BJ (cell line): ENCODE measurements at places on chromosomes 2 and 18.

DNA sequence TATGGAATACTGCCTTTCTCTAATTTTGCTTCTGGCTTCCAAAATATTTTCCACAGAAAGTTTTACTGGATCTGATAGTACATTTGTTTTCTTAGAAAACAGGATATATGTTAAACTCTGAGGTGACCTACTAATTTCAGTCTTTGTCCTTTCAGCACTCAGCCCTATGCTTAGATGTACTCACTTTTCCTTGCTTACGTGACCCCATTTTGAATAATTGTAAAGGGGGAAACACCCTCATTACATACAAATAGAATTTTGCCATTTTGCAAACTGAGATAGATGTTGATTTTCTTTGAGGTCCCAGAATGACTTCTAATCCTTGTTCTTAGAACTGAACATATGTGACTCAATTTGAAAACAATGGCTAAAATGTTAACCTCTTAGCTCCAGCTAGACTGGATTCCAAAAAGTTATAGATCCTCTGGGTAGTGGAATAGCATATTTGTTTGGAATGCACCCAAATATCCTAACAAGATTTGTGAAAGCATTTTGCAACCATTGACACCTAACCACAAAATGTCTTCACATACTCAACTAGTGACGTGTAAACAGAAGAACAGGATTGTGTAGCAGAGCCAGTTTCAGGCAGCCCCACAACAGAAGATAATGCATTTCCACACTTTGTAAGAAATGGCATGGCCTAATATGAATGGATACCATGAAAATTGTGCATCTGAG lies 44.8 kb upstream of the EHBP1 start:
- DNase-seq, result no peak

DNA sequence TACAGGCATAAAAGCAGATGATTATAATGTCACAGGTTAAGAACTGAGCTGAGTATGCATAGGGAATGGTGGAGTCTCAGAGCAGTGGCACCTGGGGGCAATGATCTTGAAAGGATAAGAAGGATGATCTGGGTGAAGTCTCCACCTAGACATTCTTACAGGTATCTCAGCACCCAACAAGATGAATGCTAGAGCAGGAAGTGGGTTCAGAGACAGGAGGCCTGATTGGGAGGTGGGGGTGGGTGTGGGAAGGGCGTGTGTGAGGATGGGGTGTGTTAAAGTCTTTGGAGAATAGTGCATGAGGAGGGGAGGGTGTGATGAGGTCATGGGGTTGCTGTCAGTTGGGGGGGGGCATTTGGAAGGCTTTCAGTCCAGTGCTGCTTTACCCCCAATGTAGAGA lies 78.8 kb upstream of the UPP2 start:
- DNase-seq, result no peak

DNA sequence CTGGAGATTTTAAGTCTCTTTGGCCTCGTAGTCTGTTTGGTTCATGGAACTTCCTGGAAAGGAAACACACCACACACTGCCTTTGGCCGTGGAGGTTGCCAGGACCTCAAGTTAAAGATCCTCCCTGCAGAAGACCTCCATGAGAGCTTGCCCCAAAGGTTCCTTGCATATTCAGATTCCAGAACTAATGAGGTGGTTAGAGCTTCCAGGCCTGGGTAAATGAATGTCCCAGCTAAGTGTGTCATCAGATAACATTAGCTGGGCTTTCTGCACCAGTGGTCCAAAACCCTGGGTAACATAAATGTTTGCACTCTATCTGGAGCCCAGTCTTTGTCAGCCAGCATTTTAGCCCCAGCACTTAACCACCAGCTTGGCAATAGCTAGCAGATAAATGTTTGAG lies 122.1 kb upstream of the EML6 start:
- DNase-seq, result no peak

DNA sequence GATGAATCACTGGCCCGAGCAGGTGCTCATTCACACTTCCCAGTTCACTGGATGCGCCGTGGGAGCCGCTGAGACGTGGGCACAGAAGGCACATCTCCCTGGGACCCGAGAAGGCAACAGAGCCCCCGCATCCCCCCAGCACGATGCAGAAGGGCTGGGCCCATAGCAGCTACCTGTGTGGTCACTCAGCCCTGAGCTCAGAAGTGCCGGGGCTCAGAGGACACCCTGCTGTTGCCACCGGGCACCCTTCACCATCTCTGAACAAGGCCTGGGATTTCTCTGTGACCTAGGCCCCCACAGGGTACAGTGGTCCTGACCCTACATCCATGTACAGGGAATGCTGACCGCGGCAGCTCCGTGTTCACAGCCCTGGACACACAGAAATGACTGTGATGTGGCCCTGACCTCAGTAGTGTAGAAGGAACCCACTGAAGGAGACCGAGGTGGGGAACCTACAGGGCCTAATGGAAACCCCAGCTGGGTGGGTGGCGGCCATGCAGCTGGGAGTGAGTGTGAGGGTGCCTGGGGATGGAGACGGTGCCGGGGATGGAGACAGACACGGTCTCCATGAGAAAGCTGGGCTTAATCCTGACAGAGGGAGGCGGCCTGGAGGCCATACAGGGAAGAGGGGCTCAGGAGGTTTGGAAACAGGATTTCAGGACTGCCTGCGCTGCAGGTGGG lies 111.9 kb upstream of the OTOS start:
- DNase-seq, result no peak

- no peak for DNase-seq
Measured at GRCh38 chr2:173090973-173091660, 15.5 kb downstream of the MAP3K20 start.

DNA sequence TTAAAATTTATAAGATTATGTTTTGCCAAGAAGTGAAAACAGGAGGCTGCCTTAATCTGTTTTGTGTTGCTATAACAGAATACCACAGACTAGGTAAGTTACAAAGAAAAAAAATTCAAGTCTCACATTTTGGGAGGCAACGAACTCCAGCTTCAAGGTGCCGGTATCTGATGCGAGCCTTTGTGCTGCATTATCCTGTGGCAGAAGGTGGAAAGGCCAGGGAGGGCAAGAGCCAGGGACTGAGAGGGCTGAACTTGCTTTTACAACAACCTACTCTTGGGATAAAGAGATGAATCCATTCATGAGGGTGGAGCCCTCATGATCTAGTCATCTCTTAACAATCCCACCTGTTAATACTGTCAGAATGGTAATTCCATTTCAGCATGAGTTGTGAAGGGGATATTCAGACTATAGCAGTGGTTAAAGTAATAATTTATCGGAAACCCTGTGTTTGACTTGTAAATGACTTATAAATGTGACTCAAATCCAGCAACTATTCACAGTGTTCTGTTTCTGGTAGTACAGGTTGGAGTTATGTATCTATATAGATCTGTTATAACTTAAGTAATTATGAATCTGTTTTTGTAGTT lies 3.7 kb downstream of the MTX2 start:
- DNase-seq, result no peak

GRCh38 chr2:36554531-36554930 lies 43.4 kb downstream of the FEZ2 start:
- no peak for DNase-seq
